Fibroblast of lung (primary cell): ENCODE measurements at places on chromosomes 2 and 18.

DNA sequence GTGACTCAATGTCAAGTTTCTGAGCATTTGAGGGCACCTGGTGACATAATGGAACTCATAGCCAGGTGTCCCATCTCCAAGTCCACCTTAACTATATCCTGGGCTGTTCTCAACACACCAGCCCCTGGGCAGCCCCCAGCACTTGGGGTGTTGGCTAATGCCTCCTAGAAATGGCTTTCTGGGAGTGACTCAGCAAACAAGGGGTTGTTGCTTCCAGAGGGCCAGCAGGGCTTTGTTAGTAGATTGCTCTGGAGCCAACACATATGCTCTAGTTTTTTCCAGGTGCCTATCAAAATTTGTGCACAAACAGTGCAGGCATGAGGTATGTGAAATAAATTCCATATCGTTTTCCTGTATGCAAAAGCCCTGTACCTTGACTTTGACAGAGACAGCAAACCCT, 448.4 kb downstream of the SLC4A3 start:
- no peak for DNase-seq

DNA sequence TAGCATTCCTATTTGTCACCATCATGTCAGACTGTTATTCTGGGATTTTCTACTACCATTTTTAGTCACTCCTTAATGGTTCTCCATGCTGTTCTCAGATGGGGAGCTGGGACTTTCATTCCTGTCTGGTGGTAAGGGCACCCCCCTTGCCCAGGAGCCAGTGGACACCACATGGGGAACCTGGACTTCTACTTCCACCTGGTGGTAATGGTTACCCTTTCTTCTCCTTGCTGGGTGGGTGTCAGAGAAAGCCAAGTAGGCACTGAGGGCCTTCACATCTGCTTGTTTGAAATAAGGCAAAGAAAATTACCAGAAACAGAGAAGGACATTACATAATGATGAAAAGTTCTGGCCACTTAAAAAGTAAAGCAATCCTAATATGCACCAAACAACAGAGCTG, 239.8 kb downstream of the FHOD3 start:
- no peak for DNase-seq

DNA sequence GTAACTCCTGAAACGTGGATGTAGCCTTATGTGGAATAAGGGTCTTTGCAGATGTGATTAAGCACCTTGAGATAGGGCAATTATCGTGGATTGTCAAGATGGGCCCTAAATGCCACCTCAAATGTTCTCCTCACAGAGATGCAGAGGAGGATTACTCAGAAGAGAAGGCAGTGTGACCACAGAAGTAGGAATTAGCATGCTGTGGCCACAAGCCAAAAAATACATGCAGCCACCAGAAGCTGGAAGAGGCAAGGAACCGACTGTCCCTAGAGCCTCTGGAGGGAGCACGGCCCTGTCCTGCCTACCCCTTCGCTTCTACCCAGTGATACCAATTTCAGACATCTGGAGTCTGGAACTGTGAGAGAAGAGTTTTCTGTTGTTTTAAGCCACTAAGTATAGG, 47.3 kb upstream of the MGAT5 start:
- DNase-seq = peak; percentile 78

DNA sequence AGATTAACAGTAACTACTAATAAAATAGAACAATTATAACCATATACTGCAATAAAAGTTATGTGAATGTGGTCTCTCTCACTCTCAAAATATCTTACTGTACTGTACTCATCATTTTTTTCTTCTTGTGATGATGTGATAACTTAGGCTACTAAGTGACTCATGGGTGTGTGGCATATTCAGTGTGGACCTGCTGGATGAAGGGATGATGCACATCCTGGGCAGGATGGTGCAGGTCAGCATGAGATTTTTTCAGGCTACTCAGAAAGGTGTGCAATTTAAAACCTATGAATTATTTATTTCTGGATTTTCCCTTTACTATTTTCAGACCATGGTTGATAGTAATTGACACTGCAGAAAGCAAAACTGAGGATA, 90.7 kb downstream of the NCKAP5 start:
- DNase-seq = no peak

- DNase-seq = peak; percentile 80
Observed at GRCh38 chr2:11899264-11899818, 152.9 kb downstream of the LPIN1 start.

DNA sequence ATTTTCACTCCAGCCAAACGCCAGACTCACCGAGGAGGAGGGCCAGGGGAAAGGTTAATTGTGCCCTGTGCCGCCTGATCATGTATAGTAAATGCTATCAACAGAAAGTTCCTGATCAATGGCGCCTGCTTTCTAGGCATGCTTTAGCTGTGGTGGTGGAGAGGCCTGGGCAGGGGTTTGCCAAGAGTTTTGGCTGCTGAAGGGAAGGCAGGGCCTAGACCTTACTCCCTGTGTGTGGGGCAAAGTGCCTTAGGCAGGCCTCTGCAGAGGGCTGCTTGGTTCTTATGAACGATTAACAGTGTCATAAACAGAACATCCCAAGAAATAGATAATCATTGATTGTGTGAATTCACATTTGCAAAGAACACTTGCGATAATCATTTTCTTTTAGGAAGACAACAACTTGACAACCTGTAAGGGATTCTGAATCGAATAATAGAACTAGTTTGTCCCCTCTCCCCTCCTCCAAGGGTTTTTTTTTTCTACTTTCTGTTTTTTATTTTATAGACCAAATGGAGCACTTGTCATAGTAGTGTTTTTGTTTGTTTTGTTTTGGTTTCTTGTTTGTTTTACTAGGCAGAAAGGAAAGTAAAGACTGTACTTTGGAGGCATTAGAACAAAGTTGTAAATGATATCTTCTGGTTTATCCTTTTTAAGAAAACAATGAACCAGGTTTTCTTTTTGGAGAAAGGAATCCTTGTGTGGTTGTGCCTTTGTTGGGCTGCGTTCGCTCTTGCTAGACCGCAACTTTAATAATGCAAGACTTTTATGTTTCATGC, 6.5 kb downstream of the TSHZ1 start:
- no peak for DNase-seq

GRCh38 chr2:57703407-57703806, 343.2 kb upstream of the VRK2 start:
- no peak for DNase-seq

GRCh38 chr2:182404975-182405561, 21.8 kb downstream of the PDE1A start:
- no peak for DNase-seq

GRCh38 chr18:76450452-76451395, 44.3 kb downstream of the ZNF516 start:
- peak; percentile 79 for DNase-seq

GRCh38 chr18:58937887-58938267, 73.2 kb downstream of the ZNF532 start:
- DNase-seq = peak; percentile 31

- no peak for DNase-seq
Observed at GRCh38 chr2:132441051-132441450, 24.4 kb downstream of the GPR39 start.

DNA sequence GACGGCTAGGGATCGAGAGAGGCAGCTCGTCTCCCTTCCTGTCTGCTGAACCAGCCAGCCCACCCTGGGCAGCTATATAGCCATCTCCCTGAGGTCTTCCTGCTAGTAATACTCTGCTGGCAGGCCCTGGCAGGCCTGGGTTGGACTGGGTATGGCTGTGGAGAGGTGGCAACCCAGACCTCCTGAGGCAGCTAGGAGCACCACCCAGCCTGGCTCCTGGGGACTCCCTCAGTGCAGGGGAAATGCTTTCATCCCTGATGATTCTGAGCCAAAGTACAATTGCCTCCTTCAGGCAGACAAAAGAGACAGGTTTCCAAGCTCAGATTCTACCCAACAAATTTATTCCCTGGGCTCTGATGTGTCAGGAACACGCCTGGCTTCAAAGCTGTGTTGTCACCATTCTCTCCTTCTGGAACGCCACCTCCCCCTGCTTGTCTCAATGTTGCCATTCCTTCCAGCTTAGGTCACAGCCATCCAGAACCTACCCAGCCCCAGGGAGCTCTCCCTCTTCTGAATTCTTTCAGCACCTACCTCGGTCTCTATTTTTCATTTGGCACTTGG, 4.7 kb upstream of the DNAJB2 start:
- peak; percentile 42 for DNase-seq

- no peak for DNase-seq
Observed at GRCh38 chr2:138267902-138268254, 233.7 kb upstream of the SPOPL start.

DNA sequence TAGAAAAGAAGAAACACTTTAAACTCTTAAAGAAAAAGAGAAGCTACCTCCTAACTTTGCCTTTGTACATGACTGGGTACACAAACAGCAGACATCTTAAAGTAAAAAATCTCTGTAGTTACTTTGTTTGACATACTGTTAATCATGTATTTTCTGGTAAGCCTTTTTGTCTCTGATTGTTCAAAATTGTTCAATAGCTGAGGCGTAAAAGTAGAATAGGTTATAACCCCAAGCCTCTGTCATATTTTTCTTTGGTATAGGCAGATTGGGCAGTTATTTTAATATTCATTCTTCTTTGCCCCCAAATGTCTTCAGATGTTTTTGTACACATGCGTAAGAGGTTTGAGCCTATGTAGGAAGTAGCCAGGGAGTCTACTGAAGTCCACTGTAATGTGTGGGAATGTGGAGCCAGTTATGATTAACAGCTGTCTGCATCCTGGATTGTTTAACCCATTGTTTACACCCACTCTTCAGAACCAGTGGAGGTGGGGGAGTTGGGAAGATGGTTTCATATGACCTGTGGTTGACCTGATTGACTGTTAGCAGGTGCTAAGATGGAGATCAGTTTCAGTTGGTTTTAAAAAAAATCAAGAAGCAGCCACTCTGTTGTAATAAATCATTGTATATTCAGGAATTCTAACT, 150.5 kb downstream of the TANC1 start:
- no peak for DNase-seq

GRCh38 chr2:85765081-85765731, 11.4 kb downstream of the ATOH8 start:
- no peak for DNase-seq

DNA sequence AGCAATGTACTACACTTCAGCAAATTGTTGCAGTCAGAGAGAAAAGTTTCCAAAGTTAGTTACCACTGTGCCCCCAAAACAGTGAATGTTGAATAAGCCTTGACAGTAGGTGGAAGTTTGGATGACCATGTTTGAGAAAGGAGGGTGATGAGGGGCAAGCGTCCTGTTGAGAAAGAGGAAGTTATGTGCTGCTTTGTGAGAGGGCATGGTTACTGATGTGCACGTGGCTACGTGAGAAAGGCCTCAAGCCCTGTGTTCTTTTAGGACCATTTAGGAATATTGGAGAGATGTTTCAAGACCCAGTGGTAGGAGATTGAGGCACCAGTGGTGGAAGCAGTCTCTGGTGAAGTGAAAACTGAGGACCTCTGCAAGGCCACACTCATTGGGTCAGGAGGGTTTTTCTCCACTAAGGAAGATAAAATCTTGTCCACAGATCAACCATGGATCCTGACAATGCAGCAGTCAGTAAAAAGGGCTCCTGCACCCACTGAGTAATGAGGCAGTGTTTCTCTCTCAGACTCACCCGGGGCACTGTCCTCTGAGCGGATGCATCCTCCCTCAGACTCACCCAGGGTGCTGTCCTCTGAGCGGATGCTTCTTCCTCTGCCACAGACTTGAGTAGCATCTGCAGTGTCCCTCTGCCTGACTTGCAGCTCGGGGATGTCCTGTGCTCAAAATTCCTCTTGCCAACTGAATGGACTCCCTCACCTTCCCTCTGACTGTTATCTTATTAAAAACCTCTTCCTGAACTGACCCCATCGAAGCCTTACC, 34.7 kb upstream of the ACTR3 start:
- DNase-seq = no peak

- no peak for DNase-seq
Observed at GRCh38 chr2:227082286-227082685, 81.7 kb downstream of the COL4A4 start.

DNA sequence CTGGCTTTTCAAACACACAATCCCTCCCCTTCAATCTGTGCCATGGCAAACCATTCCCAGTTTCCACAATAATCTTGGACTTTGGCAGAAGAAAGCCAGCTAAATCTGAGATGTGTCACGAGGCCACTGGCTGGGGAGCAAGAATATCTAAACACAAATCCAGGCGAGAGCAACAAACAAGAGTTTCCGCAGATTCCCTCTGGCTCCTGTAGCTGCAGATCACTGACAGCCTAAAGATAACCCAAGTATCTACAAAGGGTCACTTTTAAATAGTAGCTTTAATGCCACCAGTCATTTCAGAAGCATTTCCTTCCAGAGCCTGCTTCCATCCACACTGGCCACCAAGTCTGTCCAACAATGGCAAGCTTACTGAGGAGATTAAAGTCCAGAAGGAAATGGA, 86.9 kb downstream of the ACVR1 start:
- DNase-seq = peak; percentile 26

- DNase-seq = no peak
Observed at GRCh38 chr2:235066895-235067294, 115.1 kb downstream of the SH3BP4 start.

- DNase-seq = no peak
Observed at GRCh38 chr2:240817496-240818292, 2.3 kb downstream of the KIF1A start.

- DNase-seq = peak; percentile 45
Observed at GRCh38 chr2:161068670-161069069, 91.6 kb upstream of the TANK start.
